ENCODE measurements at places on chromosomes 1 and 21. TPM values are rescaled to one million over a fixed set of nuclear protein-coding genes. Genes with fewer than 3 reads are reported as not detected.
A peak's percentile ranks its signal among the peaks of the same experiment; 100 is the strongest.

GRCh38 chr1:118940957-118941356 is 47.2 kb downstream of the TBX15 start:
- no peak for DNase-seq

DNA sequence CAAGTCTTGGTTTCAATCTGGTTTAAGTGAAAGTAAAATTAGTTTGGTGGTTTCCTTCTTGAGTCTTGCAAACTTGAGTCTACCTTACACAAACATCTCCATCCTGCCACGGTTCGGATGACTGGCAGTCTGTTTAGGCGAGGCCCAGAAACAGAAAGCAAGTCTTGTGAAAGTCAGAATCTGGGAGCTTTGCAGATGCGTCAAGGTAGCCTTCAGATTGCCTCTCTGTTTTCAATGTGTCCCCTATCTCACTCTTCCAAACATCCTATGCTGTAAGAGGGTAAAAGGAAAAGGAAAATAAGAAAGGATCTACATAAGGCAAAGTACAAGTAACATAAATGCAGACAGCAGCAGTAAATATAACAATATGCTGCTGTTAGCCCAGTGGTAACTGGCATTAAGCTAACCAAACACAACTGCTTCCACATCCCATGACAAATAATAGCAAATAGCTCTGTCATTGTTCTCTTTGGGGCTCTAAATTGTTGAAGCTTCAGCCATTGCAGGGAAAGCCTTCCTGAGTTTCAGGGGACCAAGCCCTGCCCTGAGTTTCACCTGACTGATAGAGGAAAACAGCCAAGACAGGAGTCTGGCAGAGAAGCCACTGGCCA is 26.2 kb upstream of the C1orf105 start:
- DNase-seq = peak; percentile 26

GRCh38 chr1:6688001-6688400 is 13.6 kb downstream of the DNAJC11 start:
- peak; percentile 68 for DNase-seq

GPR37L1 gene
- under 0.01 TPM for total RNA-seq

CCDC27 gene
- total RNA-seq = not detected
